Activated CD8-positive, alpha-beta memory T cell treated with anti-CD3 and anti-CD28 coated beads, Interleukin-2, amount 50 U/mL, for 4 hours (primary cell): ENCODE measurements at places on chromosomes 11 and 22.

DNA sequence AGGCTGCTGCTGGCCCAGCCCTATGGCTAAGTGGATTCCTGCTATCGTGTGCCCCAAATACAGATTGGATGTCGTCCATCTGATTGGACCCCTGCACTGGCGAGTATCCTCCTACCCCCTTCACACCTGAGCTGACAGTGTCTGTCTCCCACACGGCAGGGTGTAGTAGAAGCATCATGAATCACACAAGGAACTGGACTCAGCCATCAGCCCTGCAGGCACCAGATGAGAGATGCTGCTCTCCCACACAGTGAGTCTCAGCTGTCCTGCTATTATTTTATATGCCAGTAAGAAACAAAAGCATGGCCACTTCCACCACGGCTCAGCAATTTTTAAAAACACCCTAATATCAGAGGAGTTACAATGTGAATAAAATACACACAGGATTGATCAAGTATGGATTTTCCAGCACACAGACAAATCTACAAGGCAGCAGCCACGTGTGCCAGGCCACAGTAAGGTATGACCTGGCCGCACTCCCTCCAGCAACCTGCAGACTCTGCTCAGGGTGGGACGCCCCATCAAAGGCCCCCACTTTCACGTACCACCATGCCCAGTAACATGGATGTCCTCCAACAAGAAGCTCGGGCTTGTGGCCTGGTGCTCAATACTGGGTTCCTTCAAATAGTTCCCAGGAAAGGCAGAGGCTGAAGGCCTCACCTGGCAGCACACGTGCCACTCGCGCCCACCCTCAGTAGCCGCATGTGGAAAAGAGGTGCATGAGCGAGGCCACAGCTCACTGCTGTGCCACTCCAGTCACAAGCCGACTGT, 16.4 kb upstream of the SLC25A1 start:
- no peak for DNase-seq

DNA sequence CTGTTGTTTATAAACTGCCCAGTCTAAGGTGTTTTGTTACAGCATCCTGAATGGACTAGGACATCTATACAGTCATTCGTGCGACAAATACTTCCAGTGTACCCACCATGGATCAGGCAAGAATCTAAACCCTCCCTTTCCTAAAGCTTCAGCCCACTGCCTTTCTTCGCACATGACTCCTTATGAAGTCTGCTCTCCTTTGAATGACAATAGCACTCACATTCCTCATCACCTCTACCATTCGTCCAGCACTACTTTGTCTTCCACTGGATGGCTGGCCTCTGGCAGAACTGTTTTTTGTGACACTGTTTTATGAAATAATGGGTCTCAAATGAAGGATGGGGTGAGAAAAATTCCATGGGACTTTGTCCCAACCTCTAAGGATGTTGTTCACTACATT, 89.8 kb upstream of the LIN7C start:
- DNase-seq: no peak

- no peak for DNase-seq
Measured at GRCh38 chr11:125494974-125495725, 915 bp downstream of the FEZ1 start.

DNA sequence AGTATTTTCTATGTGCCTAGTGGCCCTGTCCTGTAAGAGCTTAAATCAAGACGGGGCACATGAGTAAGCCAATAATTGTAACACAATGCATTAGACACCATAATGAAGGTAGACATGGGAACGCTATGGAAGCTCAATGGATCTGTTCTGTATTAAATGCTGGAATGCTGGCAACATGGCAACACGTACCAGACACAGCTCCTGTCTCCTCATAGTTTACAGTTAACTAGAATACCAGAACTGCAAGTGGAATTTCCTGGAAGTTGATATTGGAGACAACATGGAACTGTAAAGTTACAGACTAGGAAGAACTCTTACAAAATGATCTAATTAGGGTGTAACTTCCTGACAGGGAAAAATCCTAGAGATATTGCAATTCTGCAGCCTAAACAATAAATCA, 12.4 kb downstream of the P4HA3 start:
- no peak for DNase-seq

- DNase-seq: no peak
Measured at GRCh38 chr11:112962579-112963367, 1.6 kb downstream of the NCAM1 start.

DNA sequence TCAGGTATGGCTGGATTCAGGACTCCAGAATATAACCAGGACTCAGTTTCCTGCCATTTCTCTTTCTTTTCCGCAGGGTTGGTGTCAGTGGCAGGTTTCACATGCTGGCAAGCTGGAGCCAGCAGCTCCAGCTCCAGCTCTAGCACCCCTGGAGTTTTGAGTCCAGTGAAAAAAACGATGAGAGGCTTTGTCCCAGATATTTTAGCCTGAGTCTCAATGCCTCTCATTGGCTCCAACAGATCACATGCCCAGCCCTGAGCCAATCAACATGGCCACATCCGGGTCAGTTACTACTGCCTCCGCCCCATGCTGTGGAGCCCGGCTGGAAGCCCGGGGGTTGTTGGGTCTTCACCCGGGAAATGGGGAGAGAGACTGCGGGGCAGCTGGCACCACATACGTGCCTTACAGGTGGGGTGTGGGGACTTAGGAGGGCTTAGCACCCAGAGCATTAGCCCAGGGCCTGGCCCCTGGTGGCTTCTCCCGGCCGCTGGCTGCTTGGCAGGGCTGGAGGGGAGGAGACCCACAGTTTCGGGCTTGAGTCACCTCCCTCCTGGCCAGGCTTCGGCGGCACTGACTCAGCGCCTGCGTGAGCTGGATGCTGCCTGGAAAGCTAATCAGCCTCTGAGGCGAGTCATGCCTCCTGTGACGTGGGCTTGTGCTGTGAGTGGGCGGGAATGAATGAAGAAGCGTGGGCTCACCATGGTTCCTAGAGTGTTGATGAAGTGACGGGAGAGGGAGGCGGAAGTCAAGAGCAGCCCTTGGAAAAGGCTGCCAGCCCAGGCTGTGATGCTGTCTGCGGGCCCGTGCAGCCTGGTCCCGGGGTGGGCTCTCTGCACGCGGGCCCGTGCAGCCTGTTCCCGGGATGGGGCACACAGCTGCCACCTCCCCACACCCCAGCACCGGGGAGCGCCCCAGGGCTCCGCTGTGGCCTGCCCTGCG, 15.3 kb upstream of the MRTFA start:
- peak; percentile 76 for DNase-seq

DNA sequence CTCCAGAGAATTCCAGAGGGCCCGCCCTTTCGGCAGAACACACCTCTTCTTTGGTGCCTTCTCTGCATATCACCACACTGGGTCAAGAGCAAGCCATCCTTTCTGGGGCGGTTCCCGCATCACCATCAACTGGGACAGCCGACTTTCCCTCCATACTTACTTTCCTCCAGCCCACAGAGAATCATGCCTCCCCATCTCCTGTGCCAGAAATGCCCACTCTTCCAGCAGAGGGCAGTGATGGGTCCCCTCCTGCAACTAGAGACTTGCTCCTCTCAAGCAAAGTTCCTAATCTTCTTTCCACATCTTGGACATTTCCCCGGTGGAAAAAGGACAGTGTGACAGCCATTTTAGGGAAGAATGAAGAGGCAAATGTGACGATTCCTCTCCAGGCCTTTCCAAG, 157.7 kb downstream of the C11orf91 start:
- peak; percentile 18 for DNase-seq

DNA sequence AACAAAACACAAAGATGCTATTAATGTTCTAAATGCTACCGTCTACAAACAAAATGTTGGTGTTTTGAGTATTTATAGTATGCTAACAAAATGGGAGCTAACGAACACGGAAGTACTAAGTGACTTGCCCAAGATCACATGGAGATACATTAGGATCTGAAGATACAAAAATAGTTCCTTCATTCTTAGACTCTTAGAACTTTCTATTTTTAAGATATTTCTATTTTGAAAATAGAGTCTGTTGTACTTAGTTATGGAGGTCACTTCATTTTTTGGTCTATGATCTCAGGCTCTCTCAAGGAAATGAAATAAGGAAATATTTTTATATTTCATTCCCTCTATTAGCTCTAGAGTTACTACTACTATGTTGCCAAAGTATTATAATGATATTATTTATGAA, 64.2 kb downstream of the APOL5 start:
- DNase-seq: no peak

GRCh38 chr22:50253941-50254340, 2.9 kb upstream of the HDAC10 start:
- no peak for DNase-seq

DNA sequence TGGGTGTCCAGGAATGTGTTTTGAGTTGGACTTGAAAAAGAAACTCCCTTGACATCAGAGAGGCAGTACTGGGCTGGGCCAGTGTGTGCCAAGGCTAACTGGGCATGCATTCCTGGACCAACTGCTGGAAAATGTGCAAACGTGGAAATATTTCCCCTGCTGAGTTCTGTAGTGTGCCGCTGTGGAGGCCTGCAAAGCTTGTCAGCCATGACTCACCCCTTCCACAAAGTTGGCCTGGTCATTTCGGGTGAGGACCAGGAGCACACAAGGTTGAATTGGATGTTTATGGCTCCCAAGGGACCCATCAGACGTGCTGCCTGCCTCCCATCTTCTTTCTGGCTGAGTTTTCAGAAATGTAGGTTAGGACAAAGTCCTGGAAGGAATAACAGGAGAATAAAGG, 513.1 kb downstream of the MIAT start:
- no peak for DNase-seq

- no peak for DNase-seq
Measured at GRCh38 chr11:57732661-57733060, 8.6 kb upstream of the SELENOH start.

- no peak for DNase-seq
Measured at GRCh38 chr11:71996946-71997345, 1.8 kb upstream of the IL18BP start.

- DNase-seq: no peak
Measured at GRCh38 chr11:18379201-18379600, 15.2 kb upstream of the LDHA start.

GRCh38 chr11:16606784-16607674, 131.4 kb upstream of the C11orf58 start:
- DNase-seq: no peak

GRCh38 chr11:2691991-2692875, 7.6 kb downstream of the KCNQ1OT1 start:
- peak; percentile 6 for DNase-seq

- no peak for DNase-seq
Measured at GRCh38 chr22:40056154-40056553, 61.4 kb downstream of the FAM83F start.

- no peak for DNase-seq
Measured at GRCh38 chr22:19132153-19132552, 1.0 kb downstream of the TSSK2 start.

GRCh38 chr11:3380706-3381545, 2.0 kb upstream of the ZNF195 start:
- DNase-seq: no peak
